ENCODE measurements at places on chromosomes 7 and 10.

DNA sequence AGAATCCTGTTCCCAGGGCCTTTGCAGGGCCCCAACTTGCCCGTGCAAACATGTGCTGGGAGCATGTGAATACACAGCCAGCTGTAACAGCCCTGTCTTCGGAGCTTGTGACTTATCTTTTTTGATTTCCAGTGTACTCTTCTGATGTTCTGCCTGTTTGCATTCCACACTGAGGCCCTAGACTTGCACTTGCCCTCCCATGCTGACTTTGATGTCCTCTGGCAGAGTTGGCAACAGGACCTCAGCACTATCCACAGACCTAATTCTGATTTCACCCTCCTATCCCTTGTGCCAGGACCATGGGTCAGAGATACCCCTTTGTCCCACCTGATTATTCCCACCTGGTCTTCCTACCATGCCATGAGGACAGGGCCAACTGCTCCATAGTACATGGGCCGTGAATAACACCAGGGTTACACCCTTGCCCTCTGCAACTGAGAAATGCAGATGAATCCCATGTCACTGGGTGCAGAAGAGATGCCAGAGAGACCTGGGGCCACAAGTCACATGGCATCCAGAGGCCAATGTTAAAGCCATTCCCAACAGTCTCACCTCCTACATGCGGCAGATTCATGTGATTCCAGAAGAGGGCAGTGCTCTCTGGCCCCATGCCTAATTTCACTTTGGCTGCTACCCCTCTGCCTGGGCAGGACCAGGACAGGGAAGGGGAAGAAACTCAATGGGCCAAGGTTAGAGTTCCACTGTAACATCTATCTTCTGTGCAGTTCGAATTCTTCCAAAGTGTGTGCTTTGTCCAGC, 43.0 kb downstream of the SCRN1 start:
- no peak for DNase-seq

GRCh38 chr7:101838837-101839483, 21.5 kb downstream of the CUX1 start:
- DNase-seq = no peak

DNA sequence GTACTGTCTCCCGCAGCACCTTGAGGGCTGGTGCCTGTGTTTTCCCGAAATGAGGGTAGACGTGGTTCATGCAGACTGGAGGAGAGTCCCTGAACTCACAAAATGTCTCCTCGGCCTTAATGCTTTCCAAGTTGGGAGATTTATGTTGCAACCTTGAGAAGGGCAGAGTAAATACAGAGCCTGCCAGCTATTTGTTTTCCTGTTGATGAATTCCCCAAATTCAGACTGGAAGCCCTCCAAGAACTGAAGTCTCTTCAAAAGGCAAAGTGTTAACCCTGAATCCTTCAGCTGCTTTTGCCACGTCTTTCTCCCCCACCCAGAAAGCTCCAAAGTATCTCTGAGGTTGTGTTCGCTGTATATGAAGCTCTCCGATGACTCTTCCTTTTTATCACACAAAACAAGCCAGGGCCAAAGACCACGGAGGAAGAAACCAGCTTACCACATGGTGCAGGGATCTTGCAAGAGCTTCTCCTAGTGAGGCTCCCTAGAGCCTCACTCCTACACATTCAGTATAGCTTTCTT, 254.7 kb upstream of the NFE2L3 start:
- DNase-seq = no peak

DNA sequence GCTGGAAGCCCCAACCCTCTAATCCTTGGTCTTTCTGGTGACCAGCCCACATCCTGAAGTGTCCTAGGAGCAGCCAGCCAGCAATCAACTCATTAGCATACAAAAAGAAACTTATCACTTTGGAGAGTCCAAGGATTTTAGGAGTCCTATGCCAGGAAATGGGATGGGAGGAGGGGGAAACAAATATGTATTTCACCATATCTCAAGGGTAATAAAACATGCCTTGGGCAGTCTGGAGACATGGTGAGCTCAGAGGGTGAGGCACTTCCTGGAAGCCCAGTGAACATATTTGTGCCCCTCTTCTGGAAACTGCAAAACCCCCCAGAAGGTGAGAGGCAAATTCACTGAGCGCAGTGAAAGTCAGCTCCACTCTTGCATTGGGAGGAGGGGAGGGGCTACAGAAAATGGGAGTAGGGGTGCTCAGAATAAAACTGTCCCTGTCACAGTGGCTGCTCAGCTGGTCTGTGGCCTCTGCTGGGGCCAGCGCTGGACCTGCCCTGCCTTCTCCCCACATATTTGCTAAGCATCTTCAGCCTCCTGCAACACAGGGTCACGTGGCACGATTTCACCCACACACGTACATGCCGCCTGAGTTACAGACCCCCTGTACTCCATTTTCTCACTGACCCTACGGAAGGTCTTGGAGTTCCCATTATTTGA, 17.7 kb upstream of the ZMIZ1 start:
- peak; percentile 1 for DNase-seq

DNA sequence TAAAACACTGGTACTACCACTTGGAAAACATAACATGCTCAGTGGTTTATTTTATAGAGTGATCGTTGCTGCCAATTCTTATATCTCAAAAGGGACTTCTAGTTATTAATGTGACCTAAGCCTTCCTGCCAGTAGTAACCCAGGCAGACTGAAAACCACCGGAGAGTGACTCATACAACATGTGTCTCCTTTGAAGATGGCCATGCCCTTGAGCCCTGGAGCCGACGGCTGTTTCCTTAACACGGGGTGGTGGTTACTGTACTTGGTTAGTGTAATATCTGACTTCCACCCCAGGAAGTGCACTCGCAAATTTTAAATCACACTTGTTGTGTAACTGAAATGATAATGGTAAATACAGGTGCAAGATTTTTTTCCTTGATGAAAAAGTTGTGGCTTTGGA, 30.5 kb downstream of the JAKMIP3 start:
- DNase-seq = peak; percentile 17

DNA sequence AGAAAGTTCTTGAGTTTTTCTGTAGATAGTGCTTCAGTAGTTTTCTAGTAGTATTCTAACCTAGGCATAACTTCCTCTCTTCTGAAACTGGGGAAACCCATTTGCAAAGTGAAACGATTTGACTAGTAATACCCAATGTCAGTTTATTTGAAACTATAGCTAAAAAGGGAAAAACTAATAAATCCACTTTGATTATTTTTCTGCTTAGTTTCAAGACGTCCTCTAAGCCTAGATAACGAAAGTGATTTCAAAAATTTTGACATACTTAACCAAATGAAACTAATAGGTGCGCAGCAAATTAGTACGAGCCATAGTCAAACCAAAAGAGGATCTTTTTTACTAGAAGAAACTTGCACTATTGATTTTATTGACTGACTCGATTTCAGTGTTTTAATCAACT, 9.8 kb upstream of the SP8 start:
- DNase-seq = no peak

- DNase-seq = no peak
Measured at GRCh38 chr10:34464000-34464399, 351.1 kb downstream of the PARD3 start.

GRCh38 chr7:113119429-113119828, 1.1 kb upstream of the SMIM30 start:
- no peak for DNase-seq

DNA sequence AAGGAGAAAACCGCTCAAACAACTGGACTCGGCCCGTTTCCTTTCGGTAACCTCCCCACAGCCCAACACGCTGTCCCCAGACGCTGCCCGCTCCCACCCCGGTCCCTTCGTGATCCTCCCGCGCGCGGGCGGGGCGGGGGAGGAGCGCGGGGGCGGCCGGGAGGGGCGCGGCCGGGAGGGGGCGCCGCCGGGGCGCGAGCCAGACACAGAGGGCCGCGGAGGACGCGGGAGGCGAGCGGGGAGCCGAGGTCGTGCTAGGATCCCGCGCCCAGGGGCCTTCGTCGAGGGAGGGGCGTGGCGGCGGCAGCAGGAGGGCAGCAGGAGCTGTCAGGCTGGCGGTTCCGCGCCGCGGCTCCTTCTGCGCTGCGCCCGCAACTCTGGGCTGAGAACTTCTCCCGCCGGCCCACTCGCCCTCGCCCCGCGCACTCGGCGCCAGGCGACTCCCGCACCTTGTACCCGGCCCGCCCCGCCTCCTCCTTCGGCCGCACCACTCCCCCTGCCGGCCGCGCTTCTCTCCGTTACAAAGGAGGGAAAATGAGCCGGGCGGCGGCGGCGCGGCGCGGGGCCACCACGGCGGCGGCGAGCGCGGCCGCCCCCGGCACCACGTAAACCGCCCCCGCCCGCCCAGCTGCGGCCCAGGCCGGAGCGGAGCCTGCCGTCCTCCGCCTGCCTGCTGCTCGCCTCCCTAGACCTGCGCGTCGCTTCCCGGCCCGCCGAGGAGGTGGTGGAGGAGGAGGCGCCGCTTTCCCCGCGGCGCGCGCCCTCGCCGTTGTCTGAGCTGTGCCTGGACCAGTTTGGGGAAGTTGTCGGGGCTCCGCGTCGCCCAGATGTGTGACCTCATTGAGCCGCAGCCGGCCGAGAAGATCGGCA, at the start of gene CDK14:
CDK14 (plus strand) TSS at position 521 of the 870 bp plus-strand sequence; CDS start at position 828, 307 bp downstream.
- DNase-seq = peak; percentile 76

DNA sequence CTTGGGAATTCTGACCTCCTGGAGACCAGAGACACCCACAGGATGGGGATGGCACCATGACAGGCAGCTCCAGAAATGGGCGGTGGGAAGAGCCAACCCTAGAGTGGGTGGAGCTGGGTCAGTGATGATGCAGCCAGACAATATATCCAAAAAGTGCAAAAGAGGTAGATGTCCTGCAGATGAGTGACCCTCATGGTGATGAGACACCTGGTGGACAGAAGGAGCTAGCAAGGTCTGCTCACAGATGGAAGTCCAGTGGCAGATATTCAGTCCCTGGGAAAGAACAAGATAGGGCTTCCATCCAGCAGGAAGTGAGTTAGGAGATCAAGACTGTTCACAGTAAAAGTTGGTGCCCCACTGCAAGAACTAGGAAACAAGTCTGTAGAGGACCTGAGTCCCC, 19.2 kb upstream of the GRB10 start:
- no peak for DNase-seq

- DNase-seq = no peak
Measured at GRCh38 chr10:22823109-22823508, 104.7 kb upstream of the ARMC3 start.

- no peak for DNase-seq
Measured at GRCh38 chr10:70084189-70084588, 31.5 kb downstream of the MACROH2A2 start.

DNA sequence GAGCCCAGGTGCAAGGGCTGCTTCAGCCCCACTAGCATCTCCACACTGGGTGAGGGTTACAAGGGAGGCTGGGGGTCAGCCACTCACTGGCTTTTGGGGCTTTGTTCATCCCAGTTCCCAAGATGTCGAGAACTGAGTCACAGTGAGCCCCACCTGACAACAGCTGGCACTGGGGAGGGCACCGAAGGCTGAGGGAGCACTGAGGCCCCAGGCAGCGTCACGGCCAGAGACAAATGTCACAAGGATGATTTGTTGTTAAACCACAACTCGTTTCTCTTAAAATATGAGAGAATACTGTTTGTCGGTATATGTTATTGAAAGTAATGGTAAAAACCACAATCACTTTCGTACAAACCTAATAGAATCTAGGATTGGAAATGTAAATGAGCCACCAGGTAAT, 219.9 kb downstream of the CELF2 start:
- peak; percentile 73 for DNase-seq

DNA sequence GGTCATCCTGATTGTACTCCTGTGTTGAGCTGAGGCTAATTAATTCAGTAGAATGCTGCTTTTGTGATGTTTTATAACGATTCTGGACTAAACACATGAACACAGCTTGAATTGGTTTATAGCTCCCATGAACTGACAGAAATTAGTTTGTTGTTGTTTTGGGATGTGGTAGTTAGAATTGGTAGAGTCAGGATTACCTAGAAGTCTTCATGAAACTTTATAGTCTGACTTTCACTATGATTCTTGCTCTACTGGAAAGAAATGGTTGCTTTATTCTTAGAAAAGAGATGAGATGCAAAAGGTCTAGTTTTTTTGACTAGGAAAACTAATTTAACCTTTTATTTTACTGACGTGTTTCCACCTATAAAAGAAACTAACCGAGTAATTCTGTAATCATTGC, 23.4 kb upstream of the TRUB1 start:
- no peak for DNase-seq

DNA sequence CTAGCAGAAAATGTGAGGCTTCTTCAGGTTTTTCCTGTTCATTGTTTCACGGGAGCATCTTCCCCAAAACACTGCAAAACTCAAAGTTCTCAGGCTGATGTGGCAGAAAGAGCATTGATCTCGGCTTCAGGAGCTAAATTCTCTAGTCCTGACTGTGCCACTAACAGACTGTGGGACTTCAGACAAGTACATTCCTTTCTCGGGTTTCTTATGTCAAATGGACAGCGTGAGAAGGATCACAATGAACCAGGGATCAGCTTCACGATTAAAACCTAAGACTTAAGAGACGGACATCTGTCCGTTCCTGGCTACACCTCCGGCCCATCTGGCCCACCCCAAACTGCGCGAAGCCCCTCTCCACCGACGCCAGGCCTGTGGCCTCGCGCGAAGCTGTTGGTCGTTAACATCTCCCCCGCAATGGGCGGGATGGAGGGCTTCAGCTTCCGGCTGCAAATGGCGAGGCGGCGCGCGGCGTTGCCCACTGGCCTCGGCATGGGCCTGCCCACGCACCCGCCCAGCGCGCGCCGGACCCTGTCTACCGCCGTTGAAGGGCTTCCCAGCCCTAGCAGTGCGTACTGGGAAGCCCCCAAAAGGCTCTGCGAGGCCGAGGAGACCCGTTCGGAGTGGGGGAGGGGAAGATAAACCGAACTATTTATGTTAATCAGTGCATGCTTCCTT, 549 bp upstream of the DDX50 start:
- DNase-seq = peak; percentile 82

GRCh38 chr10:71382757-71383156, 14.0 kb upstream of the CDH23 start:
- DNase-seq = no peak

DNA sequence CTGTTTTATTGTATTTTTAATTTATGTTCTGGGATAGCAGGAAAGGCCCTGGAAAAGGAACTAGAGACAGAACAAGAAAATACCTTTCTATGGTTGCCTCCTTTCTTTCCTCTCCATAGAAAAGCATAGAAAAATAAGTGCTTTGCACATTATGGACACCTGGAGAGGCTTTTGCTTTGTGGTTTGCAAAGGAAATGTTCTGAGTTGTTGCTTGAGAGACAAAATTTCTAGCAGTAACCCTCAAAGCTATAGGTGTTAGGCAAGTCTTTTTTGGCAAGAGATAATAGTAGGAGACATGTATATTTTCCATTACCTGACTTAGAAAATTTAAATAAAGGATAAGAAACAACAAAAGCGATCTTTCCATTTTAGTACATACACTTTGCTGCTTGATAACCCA, 378.6 kb upstream of the PRKCQ start:
- no peak for DNase-seq

DNA sequence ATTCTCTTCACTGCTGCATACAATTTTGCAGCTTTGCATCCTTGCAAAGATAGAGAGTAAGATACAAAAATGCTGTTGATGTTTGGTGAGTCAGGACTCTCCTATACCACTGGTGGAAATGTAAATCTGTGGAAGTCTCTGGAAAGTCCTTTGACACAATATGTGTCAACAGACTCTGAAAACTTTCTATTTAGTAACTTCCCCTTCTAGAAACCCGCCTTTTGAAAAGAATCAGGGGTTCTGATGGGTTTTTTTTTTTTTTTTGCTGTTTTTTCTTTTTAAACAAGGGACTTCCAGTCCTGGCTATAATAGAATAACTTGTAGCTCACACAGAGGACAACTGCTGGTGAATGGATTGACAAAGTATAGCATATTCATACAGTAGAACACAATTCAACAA, 16.4 kb downstream of the NOD1 start:
- DNase-seq = no peak
